Stimulated activated CD4-positive, alpha-beta T cell treated with anti-CD3 and anti-CD28 coated beads, Interleukin-4, amount 100 ng/mL, for 24 hours (primary cell): ENCODE measurements at places on chromosomes 2 and 18.

DNA sequence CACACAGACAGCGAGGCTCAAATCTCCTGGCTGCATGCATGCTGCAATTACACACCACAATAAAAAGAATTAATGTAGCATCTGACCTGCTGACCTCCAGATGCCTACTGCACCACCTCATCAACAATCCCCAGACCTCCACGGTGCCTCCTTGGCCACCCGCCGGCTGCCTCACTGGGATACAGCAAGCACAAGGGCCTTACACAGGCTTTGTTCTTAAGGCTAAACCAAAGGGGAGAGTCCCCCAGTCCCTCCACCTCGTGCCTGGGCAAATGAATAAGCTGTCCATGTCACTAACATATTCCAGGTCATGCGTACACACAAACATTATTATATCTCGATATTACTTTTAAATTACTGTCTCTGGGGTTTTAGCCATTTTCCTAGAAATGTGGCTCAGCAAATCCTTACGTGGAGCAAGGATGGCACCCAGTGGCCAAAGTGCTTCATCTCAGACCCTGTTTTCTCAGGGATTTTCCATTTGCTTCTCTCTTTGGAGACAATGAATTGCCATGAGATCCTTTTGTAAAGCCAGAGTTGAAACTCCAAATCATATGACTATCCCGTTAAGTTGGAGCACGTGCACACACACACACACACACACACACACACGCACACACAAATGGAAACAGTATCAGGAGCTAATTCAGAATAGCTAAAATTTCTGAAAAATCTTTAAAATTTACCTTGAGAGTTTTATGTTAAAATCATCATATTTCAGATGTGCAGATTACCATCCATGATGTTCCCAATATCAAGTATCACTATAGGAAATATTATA, 313.8 kb downstream of the PDE11A start:
- DNase-seq: no peak

- DNase-seq: no peak
These were observed 22.4 kb downstream of the ARL6IP6 start for GRCh38 chr2:152740743-152741328.

GRCh38 chr2:119707117-119708087, 28.4 kb downstream of the TMEM177 start:
- no peak for DNase-seq

DNA sequence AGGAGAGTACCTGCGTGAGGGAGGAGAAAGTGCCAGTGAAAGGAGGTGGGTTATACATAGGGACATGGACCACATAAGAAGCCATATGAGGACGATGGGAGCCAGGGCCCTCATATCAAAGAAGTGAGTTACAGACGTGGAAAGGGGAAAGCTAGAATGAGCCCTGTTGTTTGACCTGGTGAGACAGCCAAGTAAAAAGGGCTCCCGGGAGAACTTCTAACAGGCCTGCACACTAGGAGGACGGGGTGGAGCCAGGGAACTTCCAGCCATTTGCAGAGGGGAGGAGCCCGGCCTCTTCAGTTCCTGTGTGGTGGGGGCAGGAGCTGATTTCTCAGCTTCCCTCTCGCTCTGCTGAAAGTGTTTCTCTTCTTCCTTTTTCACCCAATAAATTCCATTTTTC, 84.1 kb upstream of the SLC66A3 start:
- no peak for DNase-seq

DNA sequence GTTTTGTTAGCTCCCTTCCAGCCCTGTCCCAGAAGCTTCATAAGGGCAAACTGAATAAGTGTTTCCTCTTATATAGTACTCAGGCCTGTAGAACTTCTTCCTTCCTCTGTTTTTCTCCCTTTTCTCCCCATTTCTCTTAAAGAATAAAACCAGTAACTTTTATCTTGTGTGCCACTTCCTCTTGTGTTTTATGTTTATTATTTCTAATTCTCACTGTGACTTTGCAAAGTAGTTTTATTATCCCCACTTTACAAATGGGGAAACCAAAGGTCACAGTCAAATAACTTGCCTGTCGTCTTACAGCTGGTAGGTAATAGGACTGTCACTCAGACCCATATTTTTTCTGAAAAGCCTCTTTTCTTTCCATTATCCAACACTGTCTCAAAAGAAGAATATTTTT, 42.4 kb downstream of the RBBP8 start:
- no peak for DNase-seq

GRCh38 chr2:62568983-62569837, 63.2 kb upstream of the TMEM17 start:
- DNase-seq: no peak

GRCh38 chr18:7958897-7959146, 391.7 kb downstream of the PTPRM start:
- DNase-seq: no peak

GRCh38 chr2:110993557-110994231, 127.0 kb upstream of the BCL2L11 start:
- DNase-seq: peak; percentile 15

DNA sequence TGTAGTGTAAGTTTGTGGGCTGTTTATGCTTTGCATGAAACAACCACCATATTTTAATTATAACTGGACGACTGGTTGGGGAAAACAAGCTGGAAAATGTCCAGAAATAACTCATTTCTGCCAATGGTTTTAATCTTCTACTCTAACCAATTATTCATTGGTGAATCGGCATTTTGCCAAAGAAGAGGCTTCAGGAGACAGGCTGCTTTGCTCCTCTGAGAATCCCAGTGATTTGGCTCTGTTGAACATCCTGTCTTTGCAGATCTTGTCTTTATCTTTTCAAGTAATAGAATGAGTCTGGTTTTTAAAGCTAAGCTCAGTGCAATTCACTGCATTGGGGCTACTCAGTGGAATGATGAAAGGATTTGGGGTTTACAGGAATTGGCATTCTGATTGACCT, 109.6 kb downstream of the APOB start:
- DNase-seq: no peak

DNA sequence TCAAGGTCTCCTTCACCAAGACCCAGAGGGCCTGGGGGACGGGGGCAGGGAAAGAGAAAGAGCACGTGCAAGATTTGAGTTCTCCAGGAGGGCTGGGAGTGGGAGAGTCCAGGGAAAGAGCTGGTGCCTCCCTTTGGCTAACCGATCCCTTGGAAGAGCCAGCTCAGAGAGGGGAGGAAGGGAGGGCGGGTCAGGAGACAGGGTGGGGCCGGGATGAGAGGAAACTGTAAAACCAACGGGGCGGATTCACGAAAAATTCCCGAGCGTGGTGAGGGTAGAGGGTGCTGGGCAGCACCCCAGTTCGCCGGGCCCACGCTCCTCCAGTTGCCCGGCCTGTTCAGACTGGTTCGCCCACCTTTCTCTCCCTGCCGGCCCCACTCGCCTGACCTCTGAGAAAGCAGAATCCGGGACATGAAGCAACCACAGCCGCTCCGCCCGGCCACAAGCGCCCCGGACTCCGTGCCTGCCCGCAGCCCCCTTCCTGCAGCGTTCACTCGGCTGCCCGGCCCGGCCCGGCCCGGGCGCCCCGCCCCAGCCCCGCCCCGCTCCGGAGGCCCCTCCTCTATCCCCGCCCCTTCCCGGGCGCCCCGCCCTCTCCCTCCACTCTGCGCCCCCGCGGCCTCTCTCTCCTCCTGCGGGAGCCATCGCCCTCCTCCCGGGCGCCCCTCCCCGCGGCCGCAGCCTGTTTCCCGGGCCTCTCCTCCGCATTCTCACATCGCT, 230.9 kb upstream of the SMAD2 start:
- peak; percentile 63 for DNase-seq

- DNase-seq: no peak
These were observed 86.2 kb upstream of the THOC1 start for GRCh38 chr18:354003-354402.

DNA sequence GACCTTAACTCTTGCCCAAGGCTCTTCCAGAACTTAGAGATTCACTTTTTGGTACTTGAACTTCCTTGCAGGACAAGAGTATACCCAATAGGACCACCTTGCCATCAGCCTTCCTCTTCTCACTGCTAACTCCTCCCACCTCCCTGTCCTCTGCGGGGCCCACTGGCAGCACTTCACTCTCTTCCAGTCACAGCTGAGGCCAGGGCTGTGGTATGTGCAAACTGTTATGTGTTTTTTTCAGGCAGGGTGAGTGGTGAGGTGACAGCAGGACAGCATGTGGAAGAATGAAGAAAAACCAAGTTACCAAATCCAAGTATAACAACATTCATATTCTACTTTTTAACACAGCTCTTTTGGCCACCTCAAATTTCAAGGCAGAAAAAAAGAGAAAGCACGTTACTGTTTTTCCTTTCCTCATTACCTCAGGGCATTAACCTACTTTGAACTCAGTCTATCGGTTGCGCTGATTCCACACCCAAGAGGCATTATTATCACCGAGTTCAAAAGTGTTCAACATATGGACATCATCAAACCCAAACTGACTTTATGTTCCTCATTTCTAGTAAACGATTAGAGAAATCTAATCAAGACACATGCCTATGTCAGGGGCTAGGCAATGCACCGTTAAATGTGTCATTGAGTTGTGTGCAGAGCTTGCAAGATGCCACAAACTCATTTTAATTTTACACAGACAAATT, 605.2 kb upstream of the SYT4 start:
- no peak for DNase-seq

DNA sequence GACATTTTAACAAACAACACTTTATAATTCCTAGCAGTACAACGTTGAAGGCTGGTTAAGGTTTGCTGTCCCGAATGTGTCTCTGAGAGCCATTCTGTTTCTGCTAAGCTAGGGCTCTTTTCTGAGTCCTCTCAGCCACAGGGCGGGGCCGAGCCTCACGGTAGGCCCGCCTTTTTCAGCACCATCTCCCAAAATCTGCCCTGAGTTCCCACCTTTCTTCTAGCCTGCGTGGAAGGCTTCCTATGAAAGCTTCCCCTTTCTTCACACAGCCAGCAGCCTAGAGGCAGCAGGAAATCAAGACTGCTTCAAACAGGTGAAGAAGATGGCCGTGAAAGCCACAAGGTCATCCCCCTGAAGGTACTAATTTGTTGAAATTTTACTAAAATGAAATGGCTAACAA, 255.5 kb downstream of the CDH2 start:
- DNase-seq: no peak

DNA sequence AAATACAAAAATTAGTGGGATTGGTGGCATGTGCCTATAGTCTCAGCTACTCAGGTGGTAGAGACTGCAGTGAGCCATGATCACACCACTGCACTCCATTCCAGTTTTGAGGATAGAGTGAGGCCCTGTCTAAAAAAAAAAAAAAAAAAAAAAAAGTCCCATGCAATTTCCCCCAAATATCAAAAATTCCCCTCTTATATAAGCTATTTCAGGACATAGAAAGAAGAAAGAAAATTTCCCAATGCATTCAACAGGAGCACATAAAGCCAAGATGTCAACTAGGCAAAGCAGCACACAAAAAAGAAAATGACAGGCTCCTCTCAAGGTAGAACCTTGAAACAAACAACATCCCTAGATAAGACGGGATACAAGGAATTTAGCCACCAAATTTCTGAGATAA, 213.3 kb downstream of the TCF4 start:
- no peak for DNase-seq

- no peak for DNase-seq
These were observed 13.2 kb upstream of the TANK start for GRCh38 chr2:161146996-161147395.

GRCh38 chr2:68362749-68363148, 2.3 kb upstream of the PLEK start:
- DNase-seq: no peak

- no peak for DNase-seq
These were observed 397.3 kb downstream of the SOX11 start for GRCh38 chr2:6089474-6089873.

GRCh38 chr2:235643680-235644511, 150.1 kb downstream of the AGAP1 start:
- no peak for DNase-seq

DNA sequence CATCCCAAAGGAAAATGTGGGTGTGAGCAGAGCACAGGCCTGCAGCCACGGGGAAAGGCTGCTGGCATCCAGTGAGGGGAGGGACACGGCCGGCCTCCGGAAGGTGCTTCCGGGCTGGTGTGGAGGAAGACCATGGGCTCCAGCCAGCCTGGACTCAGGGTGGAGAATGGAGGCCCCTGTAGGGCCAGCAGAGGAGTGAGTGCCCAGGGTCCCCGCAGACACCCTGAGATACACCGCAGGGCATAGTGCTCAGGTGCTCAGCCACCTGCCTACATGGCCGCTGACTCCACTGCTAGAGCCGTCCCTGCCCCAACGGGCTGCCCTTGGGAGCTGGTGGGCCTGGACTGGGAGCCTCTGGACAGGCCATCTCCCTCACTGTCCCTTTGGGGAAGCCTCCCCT, 28.5 kb upstream of the SNTG2 start:
- DNase-seq: no peak

GRCh38 chr2:100944617-100945432, 57.3 kb upstream of the RPL31 start:
- no peak for DNase-seq

GRCh38 chr2:86439879-86440630, 1.1 kb upstream of the KDM3A start:
- no peak for DNase-seq

GRCh38 chr2:64114912-64115277, 29.3 kb downstream of the PELI1 start:
- DNase-seq: no peak

- DNase-seq: no peak
These were observed 252.5 kb downstream of the GLI2 start for GRCh38 chr2:120988051-120988699.

- DNase-seq: no peak
These were observed 16.9 kb upstream of the PAIP2B start for GRCh38 chr2:71243634-71244301.
